AML-193 (cell line): ENCODE measurements at places on chromosomes 16 and 17.

GRCh38 chr17:78057113-78057740 lies 71.3 kb downstream of the TMC6 start:
- DNase-seq, result no peak

- peak; percentile 22 for DNase-seq
These were observed 23.2 kb upstream of the MEAK7 start for GRCh38 chr16:84527532-84528269.

DNA sequence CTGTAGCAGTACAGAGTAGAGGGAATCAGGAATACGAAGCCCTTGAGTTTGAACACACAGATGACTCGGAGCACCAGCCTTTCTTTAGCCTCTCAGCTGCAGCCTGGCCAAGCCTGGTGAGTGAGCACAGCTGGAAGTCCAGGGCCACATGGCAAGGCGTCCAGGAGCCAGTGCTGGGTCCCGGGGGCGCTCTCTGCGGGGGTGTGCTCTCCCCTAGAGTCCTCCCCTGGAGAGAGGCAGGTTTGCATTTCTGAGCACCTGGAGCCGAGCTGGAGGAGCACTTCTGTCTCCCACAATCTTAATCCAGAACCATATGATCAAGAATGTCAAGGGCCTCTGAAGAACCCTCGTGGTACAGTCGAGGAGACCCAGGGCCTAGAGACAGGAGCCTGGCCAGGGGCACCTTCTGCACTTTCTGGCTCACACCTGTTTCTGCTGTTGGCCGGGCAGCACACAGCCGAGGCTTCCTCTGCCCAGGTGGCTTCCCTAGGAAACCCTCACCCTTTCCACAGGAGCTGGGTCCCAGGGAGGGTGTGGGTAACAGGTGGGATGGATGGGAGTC lies 78.3 kb downstream of the PLD6 start:
- no peak for DNase-seq

- no peak for DNase-seq
These were observed 20.2 kb downstream of the SYCE1L start for GRCh38 chr16:77219437-77219836.

DNA sequence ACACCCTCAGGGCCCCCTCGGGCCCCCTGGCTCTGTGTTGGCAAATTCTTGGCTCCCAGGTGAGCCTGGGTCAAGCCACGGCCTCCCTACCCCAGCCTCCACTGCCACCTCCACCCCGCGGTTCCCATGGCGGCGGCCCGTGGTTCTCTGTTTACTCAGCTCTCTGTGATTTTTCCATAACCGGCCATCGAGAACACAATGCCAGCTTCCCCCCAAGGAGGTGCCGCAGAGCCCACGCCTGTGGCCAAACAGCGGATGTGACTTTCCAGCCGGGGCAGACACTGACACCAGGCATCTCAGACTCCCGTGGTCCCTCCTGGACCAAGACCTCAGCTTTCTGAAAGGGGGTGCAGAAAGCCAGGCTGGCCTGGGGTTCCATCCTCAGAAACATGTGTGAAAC lies 21.6 kb upstream of the ATP2A3 start:
- DNase-seq, result no peak

- DNase-seq, result no peak
These were observed 54.1 kb upstream of the CREBBP start for GRCh38 chr16:3934491-3935181.

DNA sequence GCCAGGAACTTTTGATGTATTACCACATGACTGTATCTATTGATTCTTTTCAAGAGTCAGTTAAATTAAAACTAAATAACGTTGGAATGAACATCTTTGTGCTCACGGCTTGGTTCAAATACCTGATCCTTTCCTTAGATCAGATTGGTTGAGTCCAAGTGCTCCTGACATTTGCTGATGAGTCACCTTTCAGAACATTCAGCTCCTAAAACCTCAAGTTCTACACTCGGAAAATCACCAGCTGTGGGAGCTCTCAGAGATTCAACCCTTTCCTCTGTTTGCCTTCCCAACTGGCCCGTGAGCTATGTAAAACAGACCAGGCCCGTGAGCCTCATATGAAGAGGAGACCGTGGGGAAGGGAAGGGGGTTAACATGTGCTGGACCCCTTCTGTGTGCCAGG lies 68.1 kb downstream of the RTN4RL1 start:
- no peak for DNase-seq

DNA sequence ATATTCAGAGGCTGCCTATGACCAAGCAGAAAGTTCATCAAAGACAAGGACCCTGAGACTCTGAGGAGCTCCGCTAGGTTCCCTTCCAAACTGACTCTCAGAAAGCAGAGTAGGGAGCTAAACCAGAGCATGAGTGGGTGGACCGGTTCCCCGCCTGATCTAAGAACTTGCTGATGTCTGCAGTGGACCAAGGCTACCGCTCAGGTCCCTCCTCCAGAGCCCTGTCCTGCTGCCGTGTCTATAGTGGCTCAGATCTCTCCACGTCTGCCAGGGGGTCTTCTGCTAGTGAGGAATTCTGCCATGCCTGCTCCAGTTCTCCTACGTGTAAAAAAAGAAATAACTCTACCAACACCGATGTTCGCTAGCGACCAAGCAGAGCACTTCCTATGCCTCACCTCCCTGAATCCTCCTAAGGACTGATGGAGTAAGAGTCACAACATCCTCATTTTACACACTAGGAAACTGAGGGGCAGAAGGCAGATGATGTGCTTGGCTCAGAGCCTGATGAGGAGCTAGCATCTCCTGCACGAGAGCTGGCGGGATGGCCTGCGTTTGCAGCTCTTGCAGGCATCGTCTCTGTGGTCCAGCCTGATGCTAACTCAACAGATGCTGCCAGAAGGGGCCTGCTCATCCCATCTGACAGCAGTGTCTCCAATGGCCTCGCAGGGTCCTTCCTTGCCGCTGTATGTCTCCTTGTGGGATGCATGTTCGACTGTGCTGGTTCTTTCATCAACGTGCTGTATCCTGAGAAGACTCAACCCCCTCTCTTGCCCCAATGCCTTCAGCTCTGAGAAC lies 265.5 kb downstream of the C16orf95 start:
- DNase-seq, result no peak

DNA sequence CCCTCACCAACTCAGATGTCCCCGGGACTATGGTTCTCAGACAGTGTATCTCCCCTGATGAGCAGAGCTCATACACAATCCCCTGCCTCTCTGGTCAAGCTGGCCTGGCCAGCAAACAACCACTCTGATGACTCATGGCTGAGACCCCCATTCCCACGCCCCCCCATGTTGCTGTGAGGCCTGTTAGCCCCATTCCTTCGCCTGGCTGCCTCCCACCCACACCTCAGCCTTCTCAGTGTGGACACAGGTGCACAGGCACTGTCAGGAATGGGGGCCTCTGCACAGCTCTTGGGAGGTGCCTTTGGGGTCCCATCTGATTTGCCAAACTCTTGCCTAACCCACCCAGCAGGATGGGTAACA lies 80.2 kb downstream of the CNGB1 start:
- no peak for DNase-seq

DNA sequence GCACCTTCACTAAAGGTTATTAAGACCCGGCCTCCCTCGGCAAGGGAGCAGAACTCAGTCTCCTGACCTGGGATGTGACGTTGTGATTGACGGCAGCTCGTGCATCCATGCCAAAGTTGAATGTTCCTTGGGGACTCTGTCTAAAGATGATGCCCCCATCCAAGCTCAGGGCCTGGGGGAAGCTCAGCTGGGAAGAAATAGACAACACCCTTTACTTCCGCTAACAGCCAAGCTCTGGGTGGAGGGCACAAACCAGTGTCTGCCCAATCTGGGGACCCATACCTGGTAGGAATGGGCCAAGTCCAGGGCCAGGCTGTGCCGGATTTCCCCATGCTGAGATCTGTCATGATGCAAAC lies 95.4 kb downstream of the RMI2 start:
- DNase-seq, result no peak

DNA sequence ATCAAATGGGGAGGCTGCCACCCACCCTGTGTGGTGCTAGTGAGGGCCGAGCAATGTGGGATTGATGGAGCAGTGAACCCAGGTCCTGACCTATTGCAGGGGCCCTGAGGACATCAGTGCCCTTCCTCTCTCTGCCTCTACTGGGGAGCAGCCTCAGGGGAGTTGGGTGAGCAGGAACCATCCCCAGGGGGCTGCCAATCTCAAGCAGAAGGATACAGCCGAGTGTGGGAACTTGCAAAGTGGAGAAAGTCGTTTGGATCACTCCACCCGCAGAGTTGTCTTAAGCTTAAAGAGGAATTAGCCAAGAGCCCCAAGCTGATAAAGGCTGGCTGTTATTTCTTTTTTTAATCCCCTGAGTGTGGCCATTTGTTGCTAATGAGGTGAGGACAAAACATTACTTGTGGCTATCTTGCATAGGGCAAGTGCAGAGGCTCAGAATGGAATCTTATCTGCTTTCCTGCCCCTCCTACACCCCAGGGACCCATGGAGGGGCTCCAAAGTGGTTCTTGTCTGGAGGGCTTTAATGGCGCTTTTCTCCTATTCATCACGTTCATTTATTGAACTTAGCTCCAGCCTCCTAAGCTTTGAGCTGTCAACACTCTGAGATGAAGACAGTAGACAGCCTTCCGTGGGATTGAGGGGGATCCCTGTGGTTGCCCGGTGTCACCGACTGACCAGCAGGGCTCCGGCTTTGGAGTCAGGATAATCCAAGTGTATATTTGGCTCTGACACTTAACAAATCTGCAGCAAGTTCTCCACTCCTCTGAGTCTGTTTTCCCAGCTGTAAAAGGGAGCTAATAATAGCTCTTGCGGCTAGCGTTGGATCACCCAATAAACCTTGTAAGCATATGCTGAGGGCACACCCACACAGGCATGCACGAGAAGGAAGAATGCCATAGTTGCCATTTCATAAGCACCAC lies 45.1 kb downstream of the MYH11 start:
- DNase-seq, result no peak

- DNase-seq, result no peak
These were observed 49.7 kb downstream of the EMP2 start for GRCh38 chr16:10530685-10531084.

GRCh38 chr17:56305007-56305406 lies 151.7 kb downstream of the ANKFN1 start:
- no peak for DNase-seq

- DNase-seq, result no peak
These were observed 24.4 kb downstream of the IRF8 start for GRCh38 chr16:85923153-85924021.

DNA sequence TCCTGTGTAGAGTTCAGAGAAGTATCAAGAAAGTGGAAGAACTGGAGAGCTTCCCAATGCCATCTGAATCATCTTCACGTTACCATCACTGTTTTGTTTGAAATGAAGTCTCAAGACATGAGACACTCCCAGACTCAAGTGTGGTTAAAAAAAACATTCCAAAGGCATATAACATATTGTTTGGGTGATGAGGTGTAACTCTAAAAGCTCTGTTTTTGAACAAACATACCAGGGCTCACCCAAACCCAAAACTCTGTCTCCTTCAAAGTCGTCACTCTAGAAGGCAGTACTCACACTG lies 6.3 kb upstream of the ZCCHC14 start:
- no peak for DNase-seq

DNA sequence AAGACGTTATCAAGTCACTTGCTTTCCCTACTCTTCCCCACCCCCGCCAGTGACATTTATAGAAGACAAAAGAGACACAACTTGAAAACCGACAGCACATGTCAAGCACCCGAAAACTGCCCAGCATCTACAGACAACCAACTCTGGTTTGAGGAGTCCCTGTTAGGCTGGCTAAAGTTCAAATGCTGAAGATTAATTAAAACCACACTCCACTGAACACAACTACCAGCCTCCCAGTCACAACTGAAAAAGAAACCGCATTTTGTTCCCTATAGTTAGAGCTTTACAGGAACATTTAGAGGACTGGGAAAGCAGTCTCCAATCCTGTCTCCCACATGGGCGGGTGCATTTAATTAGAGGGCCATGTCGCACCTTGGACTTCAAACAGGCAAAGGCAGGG lies 73.0 kb upstream of the COX10 start:
- DNase-seq, result no peak

DNA sequence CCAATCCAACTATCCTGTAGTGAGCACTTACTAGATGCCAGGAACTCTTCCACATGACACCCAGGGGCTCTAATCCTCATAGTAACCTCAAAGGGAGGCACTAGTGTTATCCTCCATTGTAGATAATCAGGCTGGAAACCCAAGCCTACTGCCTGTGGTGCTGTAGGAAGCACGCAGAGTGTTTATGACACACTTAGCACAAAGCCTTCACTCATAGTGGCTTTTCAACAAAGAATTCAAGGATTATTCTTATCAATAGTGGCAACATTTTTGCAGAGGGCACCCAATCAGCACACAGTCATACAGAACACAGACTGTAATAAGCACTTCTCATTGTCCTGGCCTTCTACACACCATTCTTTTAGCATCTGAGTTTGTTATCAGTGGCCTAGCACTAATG lies 18.5 kb upstream of the SOX9 start:
- no peak for DNase-seq

- no peak for DNase-seq
These were observed 25.8 kb downstream of the SOX8 start for GRCh38 chr16:1007284-1007850.

- DNase-seq, result no peak
These were observed 8.5 kb downstream of the SSTR5 start for GRCh38 chr16:1080801-1081733.

DNA sequence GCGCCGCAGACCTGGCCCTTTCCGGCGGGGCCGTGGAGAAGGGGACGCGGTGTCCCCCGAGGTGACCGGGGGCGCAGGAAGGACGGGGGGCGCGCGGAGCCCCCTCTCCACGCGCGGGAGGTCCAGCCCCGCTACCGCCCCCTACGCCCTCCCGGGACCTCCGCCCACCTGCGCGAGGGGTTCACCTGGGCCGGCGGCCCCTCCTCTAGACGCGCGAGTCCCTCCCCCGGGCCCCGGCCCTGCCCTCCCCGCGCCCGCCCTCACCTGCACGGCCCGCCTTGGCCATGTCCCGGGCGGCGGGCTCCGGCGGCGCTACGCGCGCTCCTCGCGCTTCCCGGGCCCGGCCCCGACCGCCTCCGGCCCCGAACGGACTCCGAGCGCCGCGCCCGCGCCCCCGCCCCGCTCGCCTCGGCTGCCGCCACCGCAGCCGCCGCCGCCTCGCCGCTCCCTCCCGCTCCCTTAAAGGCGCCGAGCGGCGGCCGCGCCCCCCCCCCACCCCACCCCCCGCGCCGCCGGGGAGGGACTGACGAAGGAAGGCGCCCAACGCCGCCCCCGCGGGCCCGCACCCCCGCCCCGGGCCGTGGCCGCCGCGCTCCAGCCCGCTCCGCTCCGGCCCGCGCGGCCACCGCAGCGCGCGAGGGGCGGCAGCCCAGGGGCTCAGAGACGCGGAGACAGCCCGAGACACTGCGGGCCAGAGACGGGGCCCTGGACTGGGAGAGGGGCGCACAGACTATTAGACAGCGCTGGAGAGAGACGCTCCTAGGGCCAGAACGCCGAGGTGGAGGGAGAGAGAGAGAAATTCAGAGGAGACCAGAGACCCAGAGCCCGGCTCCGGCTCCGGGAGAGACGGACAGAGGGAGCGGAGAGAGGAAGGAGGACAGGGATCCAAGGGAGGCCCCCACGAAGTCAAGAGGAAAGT lies at the start of gene PITPNM3:
Gene PITPNM3, minus strand, starts transcription at position 435 of the 919 bp plus-strand sequence. Its CDS starts 149 bp downstream, at position 286.
- no peak for DNase-seq

GRCh38 chr16:10737068-10737625 lies 6.5 kb upstream of the NUBP1 start:
- peak; percentile 53 for DNase-seq
